Suprapubic skin (tissue), 4 donors: ENCODE measurements at places on chromosomes 5 and 9.

DNA sequence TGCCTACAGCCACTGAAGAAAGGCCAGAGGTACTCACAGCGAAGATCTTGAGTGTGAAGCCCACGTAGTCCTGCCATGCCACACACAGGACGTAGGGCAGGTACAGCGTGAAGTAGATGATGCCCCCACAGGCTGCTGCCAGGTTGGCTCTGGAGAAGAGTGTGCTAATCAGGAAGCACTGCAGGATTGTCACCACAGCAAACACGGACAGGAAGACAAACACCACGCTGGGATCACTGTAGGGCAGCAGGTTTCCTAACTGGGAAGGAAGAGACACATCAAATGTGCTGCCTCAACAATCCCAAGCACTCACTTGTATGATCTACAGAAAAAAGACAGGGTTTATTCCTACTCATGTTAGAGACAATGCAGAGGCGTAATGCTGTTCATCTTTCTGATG, 63.0 kb downstream of the NIPSNAP3B start:
- H3K27me3 ChIP-seq: no peaks in the 10 kb centered on the region
- H3K4me3 ChIP-seq: no peak overlapping the region
- no peak for DNase-seq
- H3K4me1 ChIP-seq: no peaks in the 10 kb centered on the region
- peaks cover 100% of the 10 kb centered on the region for H3K36me3 ChIP-seq

DNA sequence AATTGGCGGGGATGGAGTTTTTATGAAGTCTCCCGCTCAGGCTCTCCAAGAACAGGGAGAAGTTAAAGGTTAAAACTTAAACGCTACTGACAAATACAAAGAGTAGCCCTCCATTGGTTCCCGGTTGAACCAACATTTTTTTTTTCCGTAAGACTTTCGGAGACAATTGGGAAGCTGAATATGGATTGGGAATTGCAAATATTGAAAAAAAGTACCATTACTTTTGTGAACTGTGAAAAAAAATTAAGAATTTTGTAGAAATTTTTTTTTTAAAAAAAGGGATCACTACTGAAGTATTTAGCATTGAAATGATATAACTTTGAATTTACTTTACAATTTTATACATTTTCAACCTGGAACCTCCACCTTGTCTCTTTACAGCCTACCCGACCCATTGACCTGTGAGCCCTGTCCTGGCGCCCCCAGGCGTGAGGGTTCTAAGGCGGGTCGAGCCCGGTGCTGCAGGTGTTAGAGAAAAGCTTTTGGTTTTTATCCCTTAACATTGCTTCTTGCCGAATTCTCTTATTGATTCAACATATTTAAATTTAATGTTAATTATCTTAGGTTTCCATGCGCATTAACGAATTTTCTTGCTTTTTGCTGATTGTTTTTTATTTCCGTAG, 448 bp upstream of the ZNF782 start:
- peak overlapping the region; percentile 95 for H3K4me3 ChIP-seq
- H3K27me3 ChIP-seq: no peaks in the 10 kb centered on the region
- H3K27ac ChIP-seq: no peak overlapping the region
- peaks cover 28% of the 10 kb centered on the region for H3K4me1 ChIP-seq
- no peak for DNase-seq

DNA sequence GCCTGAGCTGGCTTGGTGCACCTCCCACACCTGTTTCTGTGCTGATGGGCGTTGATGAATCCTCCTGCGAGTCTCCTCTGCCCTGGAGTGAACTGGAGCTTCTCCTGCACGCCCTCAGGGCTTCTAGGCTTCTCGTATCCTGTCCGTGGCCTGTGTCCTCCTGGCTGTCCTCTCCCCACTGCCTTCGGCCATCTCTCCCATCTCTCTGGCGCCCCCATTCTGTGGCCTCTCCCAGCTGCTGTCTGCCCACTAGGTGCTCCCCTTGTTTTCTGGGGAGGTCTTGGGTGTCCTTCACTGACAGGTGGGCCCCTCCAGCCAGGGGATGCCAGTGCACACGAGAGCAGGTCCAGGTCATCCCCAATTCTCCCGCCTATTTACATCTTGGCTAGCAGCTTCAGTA, 28.8 kb downstream of the AHRR start:
- H3K36me3 ChIP-seq: no peaks in the 10 kb centered on the region
- no peak for DNase-seq
- no peaks in the 10 kb centered on the region for H3K4me1 ChIP-seq

DNA sequence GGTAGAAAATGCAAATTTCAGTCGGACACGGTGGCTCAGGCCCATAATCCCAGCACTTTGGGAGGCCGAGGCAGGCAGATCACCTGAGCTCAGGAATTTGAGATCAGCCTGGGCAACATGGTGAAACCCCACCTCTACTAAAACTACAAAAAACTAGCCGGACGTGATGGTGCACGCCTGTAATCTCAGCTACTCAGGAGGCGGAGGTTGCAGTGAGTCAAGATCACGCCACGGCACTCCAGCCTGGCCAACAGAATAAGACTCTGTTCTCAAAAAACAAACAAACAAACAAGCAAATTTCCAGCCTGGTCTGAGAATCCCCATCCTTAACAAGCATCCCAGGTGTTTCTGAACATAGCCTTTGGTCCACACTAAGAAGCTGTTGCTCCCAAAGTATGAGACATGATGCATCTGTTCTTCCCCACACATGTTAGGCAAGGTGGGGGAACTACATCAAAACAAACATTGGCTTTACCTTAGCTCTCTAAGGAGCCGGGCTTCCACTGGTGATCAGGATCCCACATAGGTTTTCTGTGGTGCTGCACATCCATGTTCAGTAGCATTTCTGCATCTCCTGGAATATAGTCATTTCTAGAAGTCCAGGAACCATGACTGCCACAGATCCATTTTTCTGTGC, 92.5 kb upstream of the DMRT1 start:
- peak overlapping the region; percentile 52 for H3K27ac ChIP-seq
- H3K27me3 ChIP-seq: no peaks in the 10 kb centered on the region
- no peak overlapping the region for H3K4me3 ChIP-seq
- H3K4me1 ChIP-seq: peaks cover 39% of the 10 kb centered on the region
- H3K36me3 ChIP-seq: peaks cover 27% of the 10 kb centered on the region
- no peak for DNase-seq

DNA sequence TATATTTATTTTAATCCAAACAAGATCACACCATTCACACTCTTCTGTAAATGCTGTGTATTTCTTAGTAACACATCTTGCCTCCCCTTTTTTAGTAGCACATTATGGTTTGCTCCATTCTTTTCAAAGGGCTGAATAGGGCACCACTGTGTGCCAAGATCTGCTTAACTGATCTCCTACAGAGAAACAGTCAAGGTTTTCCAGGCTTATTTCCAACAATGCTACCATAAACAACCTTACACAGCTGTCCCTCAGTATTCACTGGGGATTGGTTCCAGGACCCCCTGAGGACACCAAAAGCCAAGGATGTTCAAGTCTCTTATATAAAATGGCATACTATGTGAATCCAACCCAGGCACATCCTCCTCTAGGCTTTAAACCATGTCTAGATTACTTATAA, 16.5 kb downstream of the GOLM1 start:
- peaks cover 3% of the 10 kb centered on the region for H3K36me3 ChIP-seq
- no peaks in the 10 kb centered on the region for H3K27me3 ChIP-seq
- H3K27ac ChIP-seq: no peak overlapping the region
- no peak for DNase-seq
- no peaks in the 10 kb centered on the region for H3K4me1 ChIP-seq

DNA sequence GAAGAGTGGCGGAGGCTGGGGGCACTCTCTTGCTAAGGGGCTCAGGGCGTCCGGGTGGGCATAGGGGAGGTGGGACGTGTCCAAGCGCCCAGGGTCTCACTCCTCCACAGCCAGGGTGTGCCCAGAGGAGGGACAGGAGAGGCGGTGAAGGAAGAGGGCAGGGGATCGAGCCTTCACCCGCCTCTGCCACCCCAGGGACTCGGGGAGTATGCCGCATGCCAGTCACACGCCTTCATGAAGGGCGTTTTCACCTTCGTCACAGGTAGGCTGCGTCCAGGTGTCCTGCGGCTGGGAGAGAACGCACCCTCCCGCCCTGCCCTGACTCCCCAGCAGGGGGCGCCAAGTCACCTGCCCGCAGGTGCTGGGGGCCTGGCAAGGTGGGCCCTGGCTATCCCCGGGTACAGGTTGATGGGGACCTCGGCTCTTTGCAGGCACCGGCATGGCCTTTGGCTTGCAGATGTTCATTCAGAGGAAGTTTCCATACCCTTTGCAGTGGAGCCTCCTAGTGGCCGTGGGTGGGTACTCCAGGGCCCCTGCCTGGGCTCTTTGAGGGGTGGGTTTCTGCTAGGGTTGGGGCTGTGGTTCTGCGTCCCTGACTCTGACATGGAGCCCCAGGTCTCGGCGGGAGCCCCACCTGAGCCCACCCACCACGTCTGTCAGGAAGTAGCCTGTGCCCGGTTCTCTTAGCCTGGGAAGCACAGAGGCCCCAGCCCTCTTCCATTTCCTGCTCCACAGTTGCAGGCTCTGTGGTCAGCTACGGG, 552 bp downstream of the TMEM141 start:
- peak overlapping the region; percentile 74 for H3K4me3 ChIP-seq
- no peak for DNase-seq
- no peaks in the 10 kb centered on the region for H3K27me3 ChIP-seq
- peaks cover 46% of the 10 kb centered on the region for H3K4me1 ChIP-seq
- H3K36me3 ChIP-seq: no peaks in the 10 kb centered on the region
- H3K27ac ChIP-seq: peak overlapping the region; percentile 98

GRCh38 chr9:9186086-9186485, 1386.5 kb upstream of the DMAC1 start:
- no peaks in the 10 kb centered on the region for H3K4me1 ChIP-seq
- H3K27me3 ChIP-seq: no peaks in the 10 kb centered on the region
- H3K36me3 ChIP-seq: no peaks in the 10 kb centered on the region
- DNase-seq: no peak
- no peak overlapping the region for H3K4me3 ChIP-seq

GRCh38 chr5:158223054-158223600, 364.2 kb upstream of the CLINT1 start:
- H3K36me3 ChIP-seq: no peaks in the 10 kb centered on the region
- H3K4me3 ChIP-seq: no peak overlapping the region
- peaks cover 4% of the 10 kb centered on the region for H3K4me1 ChIP-seq
- no peak overlapping the region for H3K27ac ChIP-seq
- no peaks in the 10 kb centered on the region for H3K27me3 ChIP-seq

- no peak overlapping the region for H3K4me3 ChIP-seq
- no peaks in the 10 kb centered on the region for H3K4me1 ChIP-seq
- no peaks in the 10 kb centered on the region for H3K27me3 ChIP-seq
- DNase-seq: no peak
- no peak overlapping the region for H3K27ac ChIP-seq
Observed at GRCh38 chr9:99299211-99300102, 77.4 kb downstream of the SEC61B start.

DNA sequence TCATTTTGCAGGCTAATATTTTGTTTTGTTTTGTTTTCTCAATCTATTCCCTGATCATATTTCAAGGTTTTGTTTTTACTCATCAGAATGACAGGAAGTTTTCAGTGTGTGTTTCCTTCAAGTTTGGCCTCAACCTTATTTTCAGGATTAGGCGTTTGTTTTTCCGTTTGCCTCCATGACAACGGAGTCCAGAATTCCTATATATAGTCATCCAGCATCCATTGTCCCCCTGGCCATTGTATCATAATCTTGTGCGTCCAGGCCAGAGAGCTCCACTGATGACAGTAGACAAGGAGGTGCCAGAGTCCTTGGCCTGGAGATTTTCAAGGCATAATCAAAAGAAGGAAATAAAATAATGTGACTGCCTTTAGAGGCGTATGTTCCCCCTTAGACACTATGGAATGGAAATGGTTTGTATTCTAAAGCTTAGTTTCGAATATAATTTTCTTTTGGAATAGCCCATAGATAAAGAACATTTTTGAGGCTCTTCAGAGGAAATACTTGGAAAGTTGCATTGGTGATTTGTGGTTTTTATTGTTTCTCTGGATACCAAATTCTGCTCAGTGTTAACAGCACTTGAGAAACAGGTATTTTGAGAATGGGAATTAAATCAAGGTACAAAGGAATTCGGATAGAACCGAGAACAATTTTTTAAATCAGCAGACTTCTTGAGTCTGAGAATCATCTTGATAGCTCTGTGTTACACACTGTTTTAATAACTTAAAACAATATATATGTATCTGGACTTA, 99.8 kb downstream of the ZNF462 start:
- no peak for DNase-seq
- no peak overlapping the region for H3K4me3 ChIP-seq
- H3K4me1 ChIP-seq: no peaks in the 10 kb centered on the region
- H3K27me3 ChIP-seq: no peaks in the 10 kb centered on the region

- H3K27me3 ChIP-seq: no peaks in the 10 kb centered on the region
- no peak overlapping the region for H3K4me3 ChIP-seq
- no peak overlapping the region for H3K27ac ChIP-seq
- DNase-seq: no peak
- H3K4me1 ChIP-seq: peaks cover 12% of the 10 kb centered on the region
- no peaks in the 10 kb centered on the region for H3K36me3 ChIP-seq
Observed at GRCh38 chr9:5586391-5586802, 42.5 kb upstream of the RIC1 start.

DNA sequence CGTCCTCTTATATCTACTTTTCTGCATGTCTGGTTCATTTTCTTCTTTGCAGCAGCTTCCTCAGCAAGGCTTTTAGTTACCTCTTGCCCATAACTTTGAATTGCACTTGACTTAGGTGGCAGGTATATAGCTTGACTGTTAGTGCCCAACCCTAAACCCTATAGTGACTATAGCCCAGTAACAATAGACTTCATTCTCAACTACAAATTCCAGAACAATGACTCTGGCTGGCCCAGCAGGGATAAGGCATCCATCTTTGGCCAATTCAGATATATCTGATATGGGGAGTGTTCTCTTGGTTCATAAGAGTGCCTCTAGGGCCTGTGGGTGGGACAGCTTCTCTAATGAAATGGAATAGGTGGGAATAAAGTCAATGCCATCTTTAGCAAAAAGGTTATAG, 246.2 kb downstream of the DMRT2 start:
- H3K27ac ChIP-seq: no peak overlapping the region
- no peaks in the 10 kb centered on the region for H3K36me3 ChIP-seq
- no peak overlapping the region for H3K4me3 ChIP-seq
- no peaks in the 10 kb centered on the region for H3K4me1 ChIP-seq
- no peaks in the 10 kb centered on the region for H3K27me3 ChIP-seq

- H3K4me1 ChIP-seq: peaks cover 27% of the 10 kb centered on the region
- H3K36me3 ChIP-seq: no peaks in the 10 kb centered on the region
- no peaks in the 10 kb centered on the region for H3K27me3 ChIP-seq
Observed at GRCh38 chr5:177478711-177479646, 5.5 kb upstream of the DBN1 start.

GRCh38 chr9:79735023-79735779, 163.4 kb downstream of the TLE4 start:
- H3K4me1 ChIP-seq: no peaks in the 10 kb centered on the region
- no peak overlapping the region for H3K4me3 ChIP-seq
- H3K36me3 ChIP-seq: no peaks in the 10 kb centered on the region
- H3K27me3 ChIP-seq: no peaks in the 10 kb centered on the region

- H3K27ac ChIP-seq: no peak overlapping the region
- no peaks in the 10 kb centered on the region for H3K36me3 ChIP-seq
- H3K4me3 ChIP-seq: no peak overlapping the region
- no peaks in the 10 kb centered on the region for H3K4me1 ChIP-seq
- H3K27me3 ChIP-seq: no peaks in the 10 kb centered on the region
Observed at GRCh38 chr5:25963251-25964008, 1075.0 kb downstream of the CDH9 start.
